ENCODE measurements at places on chromosomes 1 and 21. TPM values are rescaled to one million over a fixed set of nuclear protein-coding genes. Genes with fewer than 3 reads are reported as not detected.

GABPB2 gene
- total RNA-seq: 10.1 TPM

ZZZ3 gene
- 77.2 TPM for total RNA-seq

AMY1C gene
- not detected for total RNA-seq

PTP4A2 gene
- 383 TPM for total RNA-seq

TENT5C gene
- total RNA-seq: 3.6 TPM

ZNF670 gene
- 2.2 TPM for total RNA-seq

CYP4X1 gene
- not detected for total RNA-seq

SH2D5 gene
- 8.5 TPM for total RNA-seq

SON gene
- total RNA-seq: 242 TPM

DMBX1 gene
- not detected for total RNA-seq

ENAH gene
- 132 TPM for total RNA-seq

ADORA1 gene
- 5.7 TPM for total RNA-seq

C1orf141 gene
- not detected for total RNA-seq

TLR5 gene
- 0.14 TPM for total RNA-seq

MYOG gene
- not detected for total RNA-seq

INSRR gene
- total RNA-seq: not detected

PLEKHN1 gene
- 1.8 TPM for total RNA-seq

HLCS gene
- 35.6 TPM for total RNA-seq
